ENCODE measurements at places on chromosomes 13 and 19. TPM values are rescaled to one million over a fixed set of nuclear protein-coding genes. Genes with fewer than 3 reads are reported as not detected.

Gene RASL11A
- total RNA-seq, result 2.9 TPM

Gene RNF113B
- not detected for total RNA-seq

Gene CCDC122
- 1.5 TPM for total RNA-seq

Gene PDX1
- not detected for total RNA-seq

Gene FBXO17
- total RNA-seq, result not detected

Gene LINGO3
- 0.22 TPM for total RNA-seq
